ENCODE measurements at places on chromosomes 2 and 18. TPM values are rescaled to one million over a fixed set of nuclear protein-coding genes. Genes with fewer than 3 reads are reported as not detected.

ASPRV1 gene
- polyA plus RNA-seq: 0.46 TPM

RNF125 gene
- polyA plus RNA-seq: 1.1 TPM

NPPC gene
- polyA plus RNA-seq: 4.0 TPM

GPBAR1 gene
- polyA plus RNA-seq: 2.6 TPM

MC5R gene
- not detected for polyA plus RNA-seq

MEIS1 gene
- polyA plus RNA-seq: 4.8 TPM

HRH4 gene
- not detected for polyA plus RNA-seq

ANKRD30BL gene
- polyA plus RNA-seq: not detected

KCTD1 gene
- 23.5 TPM for polyA plus RNA-seq

COL4A4 gene
- 0.15 TPM for polyA plus RNA-seq

C2orf80 gene
- polyA plus RNA-seq: not detected

TMEM163 gene
- polyA plus RNA-seq: 2.0 TPM

TRIM43 gene
- polyA plus RNA-seq: 0.25 TPM

OTOS gene
- not detected for polyA plus RNA-seq

GREB1 gene
- polyA plus RNA-seq: 1.5 TPM

TPGS2 gene
- 66.7 TPM for polyA plus RNA-seq

PELI1 gene
- polyA plus RNA-seq: 11.8 TPM

GRP gene
- polyA plus RNA-seq: 0.60 TPM

CDH7 gene
- polyA plus RNA-seq: not detected

Measured in stomach (tissue), 19 donors.